ENCODE measurements at places on chromosomes 2 and 18.

DNA sequence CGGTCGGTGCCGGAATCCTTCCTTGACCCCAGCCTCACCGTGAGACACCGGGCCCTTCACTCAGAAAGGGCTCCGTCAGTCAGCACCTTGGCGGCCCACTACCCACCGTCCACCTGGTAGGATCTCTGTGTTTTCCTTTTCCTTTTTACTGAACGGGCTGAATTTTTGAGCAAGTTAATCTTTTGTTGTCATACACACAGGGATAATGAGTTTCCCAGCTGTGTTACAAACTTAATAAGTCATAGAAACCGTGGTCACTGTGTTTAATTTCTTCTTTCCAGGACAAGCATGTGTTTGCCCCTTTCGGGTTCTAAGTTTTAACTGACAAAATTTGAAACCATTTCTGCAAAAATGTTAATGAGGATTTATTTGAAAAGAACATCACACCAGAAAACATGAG, 39.0 kb upstream of the TPO start:
- no peak for DNase-seq

DNA sequence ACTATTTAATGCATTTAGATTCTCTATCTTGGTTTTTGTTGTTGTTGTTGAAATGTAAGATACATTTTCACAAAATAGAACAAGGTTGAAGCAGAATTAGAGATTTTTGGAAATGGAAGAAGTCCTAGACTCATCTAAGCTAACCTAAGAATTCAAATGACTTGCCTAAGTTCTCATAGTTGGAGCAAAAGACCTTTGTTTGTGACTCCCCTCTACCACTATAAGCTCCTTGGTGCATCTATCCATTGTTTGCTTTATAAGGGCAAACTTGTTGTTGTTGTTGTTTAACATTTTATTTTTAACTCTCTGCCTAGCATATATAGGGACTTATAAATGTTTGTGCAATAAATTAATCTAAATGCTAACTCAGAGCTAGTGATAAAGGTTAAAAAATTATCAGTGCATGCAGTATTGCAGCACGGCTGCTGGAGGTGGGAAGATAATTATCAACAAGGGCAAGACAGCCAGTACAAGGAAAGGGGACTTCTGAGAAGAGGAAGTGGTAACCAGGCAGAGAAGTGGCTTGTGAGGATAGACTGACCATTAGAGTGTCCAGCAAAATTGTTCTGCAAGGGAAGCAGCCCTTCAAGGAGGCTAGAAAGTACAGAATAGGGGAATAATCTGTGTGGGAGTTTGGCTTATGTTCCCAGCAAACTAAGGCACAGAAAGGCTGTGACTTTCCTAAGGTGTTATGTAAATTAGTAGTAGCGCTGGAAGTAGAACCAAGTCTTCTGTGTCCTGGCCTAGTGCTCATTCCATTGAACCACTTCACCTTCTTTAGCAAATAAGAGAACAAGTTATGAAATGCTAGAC, 38.1 kb upstream of the ACYP2 start:
- no peak for DNase-seq

DNA sequence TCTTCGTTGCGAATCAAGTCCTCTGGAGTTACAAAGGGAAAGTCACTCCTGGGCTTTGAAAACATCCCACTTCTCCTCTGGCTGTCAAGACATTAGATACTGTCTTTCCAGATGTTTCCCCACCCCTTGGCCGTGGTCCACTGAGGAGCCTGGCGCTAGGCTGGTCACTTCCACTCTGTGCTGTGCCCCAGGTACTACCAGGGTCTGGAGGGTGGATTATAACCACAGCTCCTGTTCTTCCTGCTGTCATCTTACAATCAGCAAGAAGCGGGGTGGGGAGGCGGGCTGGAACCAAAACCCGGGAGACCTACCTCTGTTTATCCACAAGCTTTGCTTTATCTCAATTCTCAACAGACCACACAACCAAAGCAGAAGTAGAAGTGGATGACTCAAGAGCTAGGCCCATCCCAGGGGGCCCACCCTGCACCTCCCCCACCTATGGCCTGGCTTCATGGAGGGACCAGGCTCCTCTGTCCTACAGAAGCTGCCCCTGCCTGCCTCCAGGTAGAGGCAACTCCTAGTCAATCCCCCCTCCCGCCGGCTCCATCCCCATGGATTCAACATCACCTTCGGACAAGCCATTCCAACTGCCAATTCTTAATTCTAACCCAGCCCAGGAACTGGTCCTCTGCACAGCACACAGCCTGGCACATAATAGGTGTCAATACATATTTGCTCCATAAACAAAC, 17.8 kb downstream of the SMAD7 start:
- DNase-seq, result peak; percentile 19

DNA sequence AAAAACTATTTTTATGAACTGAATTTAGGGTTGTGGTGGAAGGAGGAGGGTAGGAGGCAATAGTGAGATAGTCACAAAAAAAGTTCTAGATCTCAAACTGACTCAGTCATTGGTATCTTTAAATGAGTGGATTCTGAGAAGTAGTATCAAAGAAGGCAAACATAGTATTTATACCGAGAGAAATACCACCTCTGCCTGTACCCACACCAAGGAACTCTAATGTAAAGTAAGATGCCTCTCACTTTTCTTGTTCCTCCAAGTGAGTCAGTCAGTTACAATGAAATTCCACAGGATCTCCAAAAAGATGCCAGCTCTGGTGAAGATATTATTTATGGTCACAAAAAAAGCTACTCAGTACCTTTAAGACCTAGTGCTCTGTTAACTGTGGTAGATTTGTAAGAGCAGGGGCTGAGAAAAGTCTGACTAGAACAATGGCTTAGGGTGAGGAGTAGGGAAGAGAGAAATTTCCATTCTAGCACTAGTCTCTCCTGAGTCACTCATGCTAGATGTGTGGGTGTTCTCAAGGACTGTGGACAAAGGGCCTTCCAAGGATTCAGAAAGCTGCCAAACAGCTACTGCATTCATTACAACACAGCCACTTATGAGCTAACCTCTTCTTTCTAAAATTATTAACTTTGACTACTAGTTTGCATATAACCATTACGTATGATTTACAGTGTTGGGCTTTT, 36.3 kb downstream of the YWHAQ start:
- DNase-seq, result peak; percentile 80

DNA sequence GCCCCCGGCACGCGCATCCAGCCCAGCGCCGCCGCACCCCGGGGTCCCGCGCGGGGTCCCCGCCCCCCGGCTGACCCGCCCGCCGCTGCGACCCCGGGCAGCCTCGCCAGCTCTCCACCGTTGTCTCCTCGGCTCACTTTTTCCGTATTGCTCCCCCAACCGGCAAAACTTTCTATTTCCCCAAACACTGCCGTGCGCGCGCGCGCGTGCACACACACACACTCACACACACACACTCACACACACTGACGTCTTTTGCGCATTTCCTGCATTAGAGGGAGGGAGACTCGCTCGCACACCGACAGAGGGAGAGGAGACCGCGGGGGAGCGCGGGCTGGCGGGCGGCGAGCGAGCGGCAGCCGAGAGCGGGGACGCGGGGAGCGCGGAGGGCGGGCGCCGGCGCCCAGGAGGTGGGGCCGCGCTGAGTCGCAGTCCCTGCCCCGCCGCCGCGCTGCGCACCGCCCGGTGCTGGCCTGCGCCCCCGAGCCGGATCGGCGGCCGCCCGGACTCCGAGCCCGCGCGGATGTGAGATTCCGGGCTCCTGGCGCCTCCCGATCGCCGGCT, 542 bp upstream of the PRKCE start:
- DNase-seq, result peak; percentile 92

- DNase-seq, result peak; percentile 86
Measured at GRCh38 chr2:65320042-65320725, 92.6 kb downstream of the ACTR2 start.

- peak; percentile 40 for DNase-seq
Measured at GRCh38 chr2:176111309-176111663, 4.2 kb downstream of the HOXD11 start.

- DNase-seq, result no peak
Measured at GRCh38 chr2:241389697-241390096, 33.6 kb downstream of the FARP2 start.

All from activated CD4-positive, alpha-beta T cell treated with anti-CD3 and anti-CD28 coated beads, Interleukin-2, amount 50 U/mL, for 16 hours (primary cell).